ENCODE measurements at places on chromosomes 6 and 20. TPM values are rescaled to one million over a fixed set of nuclear protein-coding genes. Genes with fewer than 3 reads are reported as not detected.

DNA sequence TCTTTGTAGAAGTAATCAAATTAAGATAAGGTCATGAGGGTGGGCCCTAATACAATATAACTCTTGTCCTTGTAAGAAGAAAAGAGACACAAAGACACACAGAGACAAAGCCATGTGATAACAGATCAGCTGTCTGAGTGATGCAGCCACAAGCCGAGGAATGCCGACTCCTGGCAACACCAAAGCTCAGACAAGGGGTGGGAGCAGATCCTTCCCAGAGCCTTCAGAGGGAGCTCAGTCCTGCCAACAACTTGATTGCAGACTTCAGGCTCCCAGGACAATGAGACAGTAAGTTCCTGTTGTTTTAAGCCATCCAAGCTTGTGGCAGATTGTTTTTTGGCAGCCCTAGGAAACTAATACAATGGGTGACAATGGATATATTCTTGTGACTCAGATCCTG is 325.0 kb upstream of the AGPAT4 start:
- no peak overlapping the region for H3K4me3 ChIP-seq
- H3K27me3 ChIP-seq = no peaks in the 10 kb centered on the region
- no peaks in the 10 kb centered on the region for H3K4me1 ChIP-seq
- H3K27ac ChIP-seq = no peak overlapping the region

PRND gene
- not detected for polyA plus RNA-seq

DNA sequence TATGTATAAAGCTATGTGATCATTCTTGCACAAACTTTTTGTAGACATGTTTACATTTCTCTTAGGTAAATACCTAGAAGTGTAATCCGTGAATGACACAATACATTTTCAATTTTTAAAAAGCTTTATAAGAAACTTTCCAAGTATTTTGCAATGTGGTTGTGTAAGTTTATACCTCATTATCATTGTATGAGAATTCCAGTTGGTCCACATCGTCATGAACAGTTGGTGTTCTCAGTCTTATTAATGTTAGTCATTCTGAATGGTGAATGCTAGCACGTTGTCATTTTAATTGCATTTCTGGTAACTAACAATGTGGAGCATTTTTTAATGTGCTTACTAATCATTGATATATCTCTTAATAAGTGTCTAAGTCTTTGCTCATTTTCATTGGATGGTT is 116.5 kb upstream of the F13A1 start:
- H3K4me1 ChIP-seq = no peaks in the 10 kb centered on the region
- H3K27me3 ChIP-seq = no peaks in the 10 kb centered on the region
- no peak overlapping the region for H3K4me3 ChIP-seq
- no peaks in the 10 kb centered on the region for H3K36me3 ChIP-seq
- no peak overlapping the region for H3K27ac ChIP-seq
- DNase-seq = no peak

DNA sequence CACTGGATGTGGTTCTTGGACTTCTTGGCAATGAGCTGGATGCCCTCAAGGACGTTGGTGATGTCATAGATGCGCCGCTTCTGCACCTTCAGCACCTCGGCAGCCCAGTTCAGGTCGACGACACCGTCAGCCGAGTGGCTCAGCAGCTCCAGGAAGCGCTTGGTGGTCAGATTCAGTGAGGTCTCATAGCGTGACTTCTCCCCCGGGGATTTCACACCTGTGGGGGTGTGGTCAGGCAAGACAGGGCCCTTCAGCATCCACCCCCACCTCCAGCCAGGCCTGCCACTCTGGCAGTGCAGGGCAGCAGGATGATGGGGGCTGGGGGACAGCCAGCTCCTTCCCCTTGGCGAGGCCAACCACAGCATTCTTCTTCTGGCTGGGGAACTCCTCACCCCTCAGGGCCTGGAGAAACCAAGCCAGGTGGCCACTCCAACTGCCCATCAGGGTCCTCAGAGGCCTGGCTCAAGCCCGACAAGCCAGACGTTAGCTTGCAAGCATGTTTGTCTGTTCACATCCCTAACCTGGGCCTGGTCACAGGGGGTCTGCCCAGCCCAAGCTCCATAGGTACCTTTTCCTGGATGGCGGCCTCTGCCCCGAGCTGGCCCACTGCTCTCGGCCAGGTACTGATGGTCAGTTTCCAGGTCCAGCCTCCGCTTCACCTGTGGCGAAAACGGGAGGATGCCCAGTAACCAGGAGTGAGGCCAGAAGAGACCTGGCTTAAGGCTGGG is 5.7 kb upstream of the NECAB3 start:
- H3K36me3 ChIP-seq = no peaks in the 10 kb centered on the region
- no peaks in the 10 kb centered on the region for H3K27me3 ChIP-seq
- H3K4me1 ChIP-seq = no peaks in the 10 kb centered on the region
- no peak for DNase-seq

SIRPG gene
- not detected for polyA plus RNA-seq

DNA sequence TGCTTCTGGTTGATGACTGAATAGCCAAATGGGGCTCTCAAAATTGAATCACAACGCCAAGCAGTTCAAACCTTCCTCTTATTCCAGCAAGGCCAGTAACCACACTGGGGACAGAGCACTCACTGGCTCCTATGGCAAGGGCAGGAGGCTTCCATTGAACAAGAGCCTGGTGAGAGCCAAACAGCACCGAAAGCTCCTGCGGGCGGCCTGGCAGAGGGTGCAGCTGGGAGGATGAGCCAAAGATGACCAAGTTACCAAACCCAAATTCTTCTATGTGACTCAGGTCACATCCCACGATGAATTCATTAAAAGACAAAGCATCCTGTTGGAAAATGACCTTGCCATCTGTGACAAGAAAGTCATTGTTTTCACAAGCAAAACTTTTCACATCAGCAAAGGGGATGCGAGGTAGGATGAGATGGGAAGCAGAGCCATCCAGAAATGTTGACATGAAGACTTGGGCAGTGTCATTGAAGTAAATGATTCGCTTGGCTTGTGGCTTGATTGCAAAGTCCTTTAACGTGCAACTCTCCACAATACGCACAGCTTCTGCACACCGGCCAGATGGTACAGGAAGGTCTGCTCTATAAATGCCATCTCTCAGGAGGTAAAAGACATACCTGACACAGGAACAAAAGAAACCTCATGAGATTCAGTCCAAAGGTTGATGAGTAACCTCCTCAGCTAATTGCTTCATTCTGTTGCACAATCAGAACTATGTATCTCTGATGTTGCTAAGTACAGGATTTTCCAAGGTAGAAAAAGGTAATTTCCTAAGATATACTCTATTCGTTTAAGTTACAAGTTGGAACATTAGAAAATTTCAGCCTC is 36.3 kb downstream of the ROS1 start:
- no peak overlapping the region for H3K4me3 ChIP-seq
- DNase-seq = no peak
- H3K27ac ChIP-seq = no peak overlapping the region
- H3K36me3 ChIP-seq = no peaks in the 10 kb centered on the region

DNA sequence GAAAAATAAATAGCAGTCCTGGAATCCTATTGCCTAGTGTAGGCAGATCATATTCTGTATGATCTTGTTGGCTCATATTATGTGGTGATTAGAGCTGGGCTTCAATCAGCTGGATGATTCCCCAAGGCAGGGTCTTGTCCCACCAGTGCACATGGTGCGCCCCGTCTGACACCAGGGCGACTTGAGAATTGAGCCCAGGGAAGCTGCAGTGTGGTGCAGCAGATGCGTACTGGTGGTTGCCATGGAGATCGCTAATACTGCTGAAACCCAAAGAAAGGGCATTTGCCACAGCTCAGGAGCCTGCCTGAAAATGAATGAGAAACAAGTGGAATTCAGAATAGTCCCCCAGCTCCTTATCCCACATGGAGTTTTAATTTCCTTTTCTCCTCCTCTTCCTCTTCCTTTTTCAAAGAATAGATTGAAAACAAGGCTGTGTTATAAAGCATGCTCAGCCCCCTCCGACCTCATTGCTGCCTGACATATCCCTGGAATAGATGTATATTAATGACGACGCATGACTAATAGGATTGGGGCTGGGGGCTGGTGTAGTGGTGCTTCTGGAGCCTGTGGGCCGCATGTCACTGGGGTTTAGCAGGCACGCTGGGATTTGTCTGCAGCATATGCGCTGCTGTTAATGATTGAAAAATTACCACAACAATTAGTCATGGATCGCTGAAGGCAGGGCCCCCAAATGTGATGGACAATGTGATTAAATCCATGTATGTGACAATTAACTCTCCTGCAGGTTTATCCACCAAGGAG is 210.5 kb downstream of the FARS2 start:
- H3K36me3 ChIP-seq = no peaks in the 10 kb centered on the region
- H3K4me1 ChIP-seq = peaks cover 7% of the 10 kb centered on the region
- no peaks in the 10 kb centered on the region for H3K27me3 ChIP-seq

DNA sequence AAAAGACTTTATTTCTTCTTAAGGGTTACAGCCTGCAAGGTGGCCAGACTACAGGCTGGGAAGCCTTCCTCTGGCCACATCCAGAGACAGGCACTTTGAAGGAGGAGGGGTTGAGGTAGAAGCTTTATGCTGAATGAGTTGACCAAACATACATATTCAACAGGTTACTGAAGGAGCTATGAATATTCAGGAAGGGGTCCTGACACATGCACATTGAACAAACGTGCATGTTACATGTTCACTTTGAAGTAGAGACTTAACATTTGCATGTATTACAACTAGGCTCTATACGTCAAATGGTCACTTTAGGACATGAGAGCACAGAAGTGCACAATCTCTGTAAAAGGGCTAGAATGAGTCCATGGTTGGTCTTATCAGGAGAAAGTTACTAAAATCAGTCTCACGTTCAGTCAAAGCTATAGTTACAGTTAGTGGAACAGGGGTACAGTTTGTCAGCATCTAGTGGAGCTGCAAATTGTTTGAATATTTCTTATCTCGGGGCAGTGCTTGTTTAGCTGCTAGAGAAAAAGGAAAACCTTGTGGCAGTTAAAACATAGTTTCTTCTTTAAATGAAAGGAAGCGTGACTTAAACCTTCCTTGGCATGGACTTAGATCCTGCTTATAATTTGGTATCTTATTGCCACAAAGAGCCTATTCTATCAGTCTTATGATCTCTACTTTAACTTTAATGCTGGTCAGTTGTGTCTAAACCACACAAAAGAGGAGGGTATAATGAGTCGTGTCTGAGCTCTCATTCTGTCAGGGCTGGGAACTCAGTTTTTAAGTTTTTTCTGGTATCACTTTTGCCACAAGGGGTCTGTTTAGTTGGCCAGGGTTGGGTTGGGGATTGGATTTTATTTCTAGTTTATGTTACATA is 4.6 kb upstream of the ZSCAN9 start:
- peaks cover 17% of the 10 kb centered on the region for H3K27me3 ChIP-seq
- no peak overlapping the region for H3K4me3 ChIP-seq
- H3K27ac ChIP-seq = no peak overlapping the region
- no peak for DNase-seq

DNA sequence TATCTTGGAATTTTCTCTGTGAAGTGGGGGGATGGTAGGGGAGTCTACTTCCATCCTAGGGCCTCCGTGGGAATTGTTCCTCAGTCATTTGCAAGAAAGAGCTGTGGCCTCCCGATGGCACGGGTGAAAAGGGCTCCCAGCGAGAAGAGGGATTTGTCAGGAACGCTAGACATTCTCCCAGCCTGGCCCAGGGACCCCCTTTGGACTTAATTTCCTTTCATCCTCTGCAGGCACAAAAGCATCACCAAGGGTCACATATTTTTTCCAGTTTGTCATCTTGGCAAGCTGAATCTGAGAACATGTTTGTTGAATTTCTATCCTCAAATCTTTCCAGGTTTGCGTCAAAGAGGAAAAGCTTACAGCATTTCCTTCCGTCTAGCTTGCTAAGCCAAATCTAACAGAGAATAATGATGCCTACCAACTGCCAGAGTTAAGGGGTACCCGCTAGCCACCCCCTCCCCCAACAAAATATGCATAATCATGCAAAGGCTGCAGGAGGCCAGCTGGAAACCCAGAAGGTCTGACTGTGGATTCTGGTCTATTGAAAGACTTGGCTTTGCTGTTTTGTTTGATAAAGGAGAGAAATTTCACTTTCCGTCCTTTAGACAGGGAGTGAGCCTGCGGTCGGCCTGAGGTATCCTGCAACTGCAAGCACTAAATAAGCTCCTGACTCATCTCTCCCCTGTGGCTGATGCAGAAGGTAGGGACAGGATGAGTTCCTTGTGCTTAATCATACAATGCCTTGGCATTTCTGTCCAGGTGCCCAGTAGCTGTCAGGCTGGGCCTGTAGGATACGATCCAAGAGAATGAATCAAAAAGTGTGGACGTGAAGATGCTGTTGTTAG is 23.1 kb downstream of the PSMG4 start:
- no peaks in the 10 kb centered on the region for H3K36me3 ChIP-seq
- peak overlapping the region; percentile 71 for H3K27ac ChIP-seq
- no peak overlapping the region for H3K4me3 ChIP-seq
- H3K4me1 ChIP-seq = peaks cover 9% of the 10 kb centered on the region
- H3K27me3 ChIP-seq = no peaks in the 10 kb centered on the region
- DNase-seq = no peak

DNA sequence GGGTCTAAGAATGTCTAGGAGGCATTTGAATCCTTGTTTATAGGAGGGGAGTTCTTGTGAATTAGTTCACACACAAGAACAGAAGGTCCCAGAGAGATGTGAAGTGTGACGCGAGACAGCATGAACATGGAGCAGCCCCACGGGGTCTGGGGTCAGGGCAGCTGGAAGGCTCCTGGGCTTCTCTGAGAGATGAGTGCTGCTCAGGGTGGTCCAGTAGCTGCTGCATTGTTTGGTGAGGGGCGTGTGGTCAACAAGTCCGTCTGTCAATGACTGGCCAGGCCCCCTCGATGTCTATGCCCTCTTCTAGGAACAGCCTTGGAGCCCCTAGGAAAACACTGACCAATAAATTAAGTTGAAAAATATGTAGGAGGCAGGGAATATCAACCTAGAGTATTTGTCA is 40.2 kb upstream of the GABRR1 start:
- H3K4me1 ChIP-seq = peaks cover 2% of the 10 kb centered on the region
- no peak for DNase-seq
- no peaks in the 10 kb centered on the region for H3K27me3 ChIP-seq

- no peak for DNase-seq
- peak overlapping the region; percentile 39 for H3K27ac ChIP-seq
- H3K4me3 ChIP-seq = no peak overlapping the region
Measured at GRCh38 chr6:46217671-46218131, 46.9 kb upstream of the ENPP5 start.

DNA sequence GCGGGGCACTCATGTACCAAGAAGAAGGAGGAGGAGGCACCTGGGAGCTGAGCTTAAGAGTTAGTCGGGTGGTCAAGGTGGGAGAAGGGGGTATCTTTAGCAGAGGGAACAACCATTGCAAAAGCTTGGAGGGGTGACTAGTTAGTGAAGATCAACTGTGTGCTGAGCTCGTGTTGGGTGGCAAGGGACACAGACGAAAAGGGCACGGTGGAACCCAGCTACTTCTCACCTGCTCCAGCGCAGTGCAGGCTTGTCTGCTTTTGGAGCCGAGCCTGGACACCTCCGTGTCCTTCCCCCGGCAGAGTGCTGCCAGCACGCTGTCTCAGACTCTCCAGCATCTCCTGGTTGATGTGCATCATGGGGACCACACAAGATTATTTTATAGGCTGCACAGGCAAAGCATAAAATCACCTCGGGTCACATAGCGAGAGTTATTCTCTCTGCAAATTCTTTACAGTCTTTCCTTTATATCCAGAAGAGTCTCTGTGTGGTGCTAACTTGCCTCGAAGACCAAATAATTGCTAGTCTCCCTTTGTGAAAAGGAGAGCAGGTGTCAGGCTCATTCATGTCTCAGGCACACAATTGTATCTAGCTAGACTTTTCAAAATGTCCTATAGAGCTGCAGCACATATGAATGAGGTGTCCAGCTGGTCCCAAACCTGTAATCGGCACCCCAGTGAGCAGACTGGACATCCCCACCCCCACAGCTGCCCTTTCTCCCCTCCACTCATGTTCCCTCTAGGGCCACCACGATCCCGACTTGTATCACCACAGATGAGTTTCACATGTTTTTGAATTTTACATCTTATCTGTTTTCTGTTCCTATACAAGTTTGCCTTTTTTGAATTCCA is 123.4 kb downstream of the CEBPB start:
- H3K27me3 ChIP-seq = no peaks in the 10 kb centered on the region
- no peak for DNase-seq
- no peaks in the 10 kb centered on the region for H3K36me3 ChIP-seq
- H3K4me3 ChIP-seq = no peak overlapping the region
- no peak overlapping the region for H3K27ac ChIP-seq

EGFL8 gene
- 4.3 TPM for polyA plus RNA-seq

All from heart left ventricle (tissue), 16 donors.